K562 (cell line): ENCODE measurements at places on chromosomes 3 and 15. TPM values are rescaled to one million over a fixed set of nuclear protein-coding genes. Genes with fewer than 3 reads are reported as not detected.
A peak's percentile ranks its signal among the peaks of the same experiment; 100 is the strongest.

DNA sequence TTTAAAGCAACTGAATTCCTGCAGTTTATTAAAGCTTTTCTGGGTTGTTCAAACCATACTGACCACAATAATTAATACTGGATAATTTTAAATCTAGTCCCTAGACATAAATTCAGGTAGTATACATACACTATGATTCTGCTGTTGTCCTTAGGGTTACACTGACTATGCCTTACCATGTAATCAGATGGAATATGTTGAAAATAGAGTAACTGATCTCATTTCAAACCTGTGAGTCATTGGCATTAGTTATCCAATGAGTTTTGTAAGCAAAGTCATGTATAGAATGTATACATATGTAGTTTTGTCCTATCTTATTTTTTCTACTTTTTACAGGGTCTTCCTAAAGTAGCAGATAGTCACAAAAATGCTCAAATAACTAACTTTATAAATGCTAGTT is 517.1 kb upstream of the CCDC54 start:
- DNase-seq: no peak

DNA sequence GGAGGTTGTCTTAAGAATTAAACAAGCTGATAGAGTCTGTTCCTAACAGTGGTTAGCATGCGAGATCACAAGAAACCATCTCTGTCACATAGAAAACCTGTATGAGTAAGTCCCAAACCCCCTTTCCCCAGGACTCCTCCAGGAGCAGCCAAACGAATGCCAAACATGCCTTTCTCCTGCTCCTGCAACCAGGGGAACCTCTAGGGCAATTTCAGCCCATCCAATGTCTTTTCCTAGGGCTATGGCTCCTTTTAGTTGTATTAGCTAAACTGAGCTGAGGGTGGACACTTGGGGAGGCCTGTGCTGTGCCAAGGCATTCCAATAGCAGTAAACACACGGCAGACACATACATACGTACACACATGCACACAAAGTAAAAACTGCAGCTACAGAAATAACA is 36.5 kb upstream of the TIMP4 start:
- no peak for DNase-seq

- DNase-seq: no peak
Observed at GRCh38 chr15:74817370-74817737, 4.7 kb downstream of the LMAN1L start.

- DNase-seq: no peak
Observed at GRCh38 chr3:131218196-131218595, 163.4 kb upstream of the NUDT16 start.

DNA sequence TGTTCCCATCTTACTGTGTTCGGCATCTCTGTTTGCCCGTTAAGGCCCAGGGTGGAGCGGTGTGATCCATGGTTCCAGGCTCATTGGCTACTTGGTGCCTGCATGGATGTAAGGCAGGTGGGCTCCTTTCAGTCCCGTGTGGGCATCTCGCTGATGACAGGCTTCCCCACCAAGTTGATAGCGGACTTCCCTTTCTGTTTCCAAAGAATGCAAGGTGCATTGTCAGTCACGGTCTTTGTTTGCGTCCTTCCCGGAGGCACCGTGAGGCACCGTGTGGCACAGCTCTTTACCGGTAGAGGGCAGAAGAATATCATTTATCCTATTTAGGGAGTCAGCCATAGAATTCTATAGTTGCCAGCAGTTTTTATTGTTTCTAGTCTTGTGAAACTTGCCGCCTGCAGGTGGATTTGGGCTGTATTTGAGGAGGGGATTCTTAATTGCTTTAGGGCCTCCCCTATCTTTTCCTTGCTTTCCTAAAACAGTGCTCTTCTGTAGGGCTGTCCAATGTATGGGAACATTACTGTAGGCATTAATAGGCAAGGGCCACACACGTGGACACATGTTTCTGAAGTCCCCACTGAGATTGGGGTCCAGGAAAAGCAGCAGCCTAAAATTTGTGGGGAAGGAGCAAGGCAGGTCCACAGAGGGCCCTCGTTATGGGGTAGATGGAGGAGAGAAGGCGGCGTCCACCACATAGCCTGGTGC is 244.1 kb downstream of the SLCO3A1 start:
- DNase-seq: peak; percentile 51

DNA sequence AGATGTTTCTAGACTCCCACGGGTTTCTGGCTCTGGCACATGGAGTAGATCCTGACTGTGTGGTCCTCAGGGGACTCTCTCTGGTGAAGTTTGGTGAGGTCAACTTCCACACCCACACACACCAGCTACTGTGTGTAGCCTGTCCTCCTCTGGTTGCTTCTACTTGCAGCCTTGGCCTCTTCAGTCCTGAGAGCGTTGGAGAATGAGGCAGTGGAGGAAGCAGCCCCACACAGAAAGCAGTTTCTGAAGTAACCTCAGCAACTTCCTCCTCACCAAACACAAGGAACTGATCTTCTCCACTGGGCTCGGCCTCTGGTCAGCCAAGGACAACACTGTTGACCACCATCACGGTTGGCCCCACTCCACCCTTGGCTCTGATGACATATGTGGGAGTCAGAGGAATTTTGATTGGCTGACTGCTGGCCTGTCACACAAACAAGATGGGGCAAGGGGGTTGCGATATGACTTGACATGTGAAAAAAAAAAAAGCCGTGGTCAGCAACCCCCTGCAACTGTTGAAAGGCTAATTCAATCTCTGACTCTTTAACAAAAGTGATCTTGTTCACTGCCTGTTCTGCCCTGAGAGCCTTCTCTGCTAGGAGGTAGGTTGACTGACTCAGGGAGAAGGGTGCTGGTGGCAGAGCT is 19.6 kb downstream of the CD86 start:
- no peak for DNase-seq

- DNase-seq: no peak
Observed at GRCh38 chr3:161977063-161977462, 480.5 kb downstream of the OTOL1 start.

DNA sequence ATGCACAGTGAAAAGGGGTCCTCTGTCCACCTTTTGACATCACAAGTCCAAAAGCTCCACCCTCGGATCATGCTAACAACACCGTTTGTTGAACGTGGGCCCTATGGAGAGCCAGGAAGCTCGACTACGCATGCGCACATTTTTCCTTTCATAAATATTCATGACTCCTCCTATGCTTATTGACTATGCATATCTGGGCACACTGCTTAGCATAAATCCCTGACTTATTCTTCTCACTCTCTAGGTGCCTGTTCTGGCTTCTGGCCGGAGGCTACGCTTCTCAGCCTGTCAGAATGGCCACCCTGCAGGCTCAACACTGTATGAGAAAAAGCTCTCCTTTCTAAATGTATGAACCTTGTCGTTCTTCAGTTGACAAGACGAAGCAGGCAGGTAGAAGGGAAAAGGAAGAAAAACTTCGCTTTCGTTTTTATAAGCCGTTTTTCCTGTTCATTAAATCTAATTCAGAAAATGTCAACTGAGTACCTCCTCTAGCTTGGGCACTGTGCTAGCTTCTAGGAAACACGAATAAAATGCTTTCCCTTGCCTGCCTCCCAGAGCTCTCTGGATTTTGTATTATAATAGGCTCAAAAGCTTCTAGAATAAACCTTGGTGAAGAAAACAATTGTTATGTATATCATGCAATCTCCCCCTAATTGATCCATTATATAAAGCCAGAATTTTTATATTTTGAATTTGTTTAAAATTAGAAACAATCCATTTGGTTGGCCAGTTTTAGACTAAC is 207.7 kb downstream of the ATP10A start:
- peak; percentile 7 for DNase-seq

DNA sequence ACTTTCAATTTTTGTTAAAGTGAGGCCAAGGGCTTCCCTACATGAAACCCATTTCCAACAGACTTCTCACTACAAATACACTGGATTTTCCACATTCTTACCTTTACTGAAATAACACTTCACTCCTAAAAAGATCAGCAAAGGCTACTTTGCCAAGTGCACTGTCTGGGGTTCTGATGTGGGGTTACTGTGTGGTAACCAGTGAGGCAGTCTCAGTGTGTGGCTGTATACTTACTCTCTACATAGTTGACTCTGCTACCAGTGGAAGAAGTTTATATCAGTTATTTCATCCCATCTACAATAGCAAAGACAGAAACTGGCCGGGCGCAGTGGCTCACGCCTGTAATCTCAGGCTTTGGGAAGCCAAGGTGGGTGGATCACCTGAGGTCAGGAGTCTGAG is 5.6 kb downstream of the WDR82 start:
- DNase-seq: no peak

GRCh38 chr3:111080413-111080812 is 8.8 kb downstream of the NECTIN3 start:
- no peak for DNase-seq

- DNase-seq: peak; percentile 78
Observed at GRCh38 chr3:52029053-52029452, 27.3 kb downstream of the DUSP7 start.

GRCh38 chr15:39300451-39301153 is 280.3 kb upstream of the THBS1 start:
- no peak for DNase-seq

GRCh38 chr3:129673012-129673411 is 66.5 kb upstream of the PLXND1 start:
- DNase-seq: no peak

DNA sequence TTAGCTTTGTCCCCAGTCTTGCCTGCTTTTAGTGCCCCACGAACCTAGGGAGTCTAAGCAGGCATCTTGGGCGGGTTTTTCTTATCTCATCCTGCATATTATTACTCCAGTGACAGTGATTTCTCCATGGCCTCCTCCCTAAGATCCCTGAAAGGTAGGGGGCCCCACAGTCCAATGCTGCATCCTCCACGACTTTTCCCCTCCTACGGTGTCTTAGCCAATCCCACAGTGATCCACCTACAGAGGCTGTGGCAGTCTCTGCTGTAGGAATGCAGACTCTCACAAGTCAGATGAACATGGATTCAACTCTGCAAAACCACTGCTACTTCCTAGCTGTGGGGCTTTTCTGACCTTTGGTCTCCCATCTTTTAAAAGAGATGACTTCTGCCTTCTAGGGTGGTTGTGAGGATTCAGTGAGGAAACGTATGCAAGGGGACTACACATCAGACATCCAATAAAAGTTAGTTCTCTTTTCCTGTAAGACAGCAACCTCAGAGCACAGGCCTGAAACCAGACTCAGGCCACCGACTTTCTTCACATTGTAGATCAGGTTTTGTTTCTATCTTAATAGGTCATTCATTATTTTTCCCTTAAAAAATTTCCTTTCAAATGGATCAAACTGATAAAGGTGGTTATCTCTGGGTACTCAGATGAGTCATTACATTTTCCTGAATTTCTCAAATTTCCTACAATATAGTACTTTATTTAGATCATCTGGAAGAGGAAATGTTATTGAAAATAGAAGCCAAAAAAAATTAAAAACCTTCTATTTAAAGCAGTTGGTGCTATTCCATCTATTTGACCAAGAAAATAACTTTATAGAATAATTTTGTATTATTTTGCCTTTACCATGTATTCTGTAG is 23.2 kb downstream of the ILDR1 start:
- DNase-seq: no peak

- no peak for DNase-seq
Observed at GRCh38 chr15:49620199-49620598, 419 bp downstream of the FAM227B start.

- no peak for DNase-seq
Observed at GRCh38 chr15:39083213-39083612, 497.7 kb upstream of the THBS1 start.

DNA sequence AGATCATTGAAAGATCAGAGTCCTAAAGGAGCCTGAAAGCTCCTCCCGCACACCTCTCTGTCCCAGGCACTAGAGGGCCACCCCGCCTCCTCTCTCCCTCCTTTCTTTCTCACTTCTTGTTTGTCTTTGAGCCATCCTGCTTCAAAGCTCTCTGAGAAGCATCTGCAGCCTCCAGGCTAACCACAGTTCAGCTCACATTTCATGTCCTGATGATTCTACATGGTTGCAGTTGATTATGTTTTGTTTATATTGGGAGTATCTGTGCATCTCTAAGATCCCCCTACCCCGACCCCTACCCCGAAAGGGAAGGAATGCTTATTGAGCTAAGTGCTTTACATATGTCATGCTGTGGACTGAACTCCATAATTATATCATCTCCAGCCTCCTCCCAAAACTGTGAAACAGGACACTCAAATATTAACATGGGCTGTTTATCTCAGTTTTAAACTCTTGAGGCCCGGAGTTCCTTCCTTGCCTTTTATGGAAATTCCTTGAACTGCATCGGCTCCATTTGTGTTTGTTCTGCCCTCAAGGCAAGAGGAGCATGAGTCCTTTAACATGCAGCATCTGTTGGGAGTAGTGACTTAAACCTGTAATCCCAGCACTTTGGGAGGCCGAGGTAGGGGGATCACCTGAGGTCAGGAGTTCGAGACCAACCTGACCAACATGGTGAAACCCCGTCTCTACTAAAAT is 30.9 kb downstream of the MGLL start:
- peak; percentile 17 for DNase-seq

DNA sequence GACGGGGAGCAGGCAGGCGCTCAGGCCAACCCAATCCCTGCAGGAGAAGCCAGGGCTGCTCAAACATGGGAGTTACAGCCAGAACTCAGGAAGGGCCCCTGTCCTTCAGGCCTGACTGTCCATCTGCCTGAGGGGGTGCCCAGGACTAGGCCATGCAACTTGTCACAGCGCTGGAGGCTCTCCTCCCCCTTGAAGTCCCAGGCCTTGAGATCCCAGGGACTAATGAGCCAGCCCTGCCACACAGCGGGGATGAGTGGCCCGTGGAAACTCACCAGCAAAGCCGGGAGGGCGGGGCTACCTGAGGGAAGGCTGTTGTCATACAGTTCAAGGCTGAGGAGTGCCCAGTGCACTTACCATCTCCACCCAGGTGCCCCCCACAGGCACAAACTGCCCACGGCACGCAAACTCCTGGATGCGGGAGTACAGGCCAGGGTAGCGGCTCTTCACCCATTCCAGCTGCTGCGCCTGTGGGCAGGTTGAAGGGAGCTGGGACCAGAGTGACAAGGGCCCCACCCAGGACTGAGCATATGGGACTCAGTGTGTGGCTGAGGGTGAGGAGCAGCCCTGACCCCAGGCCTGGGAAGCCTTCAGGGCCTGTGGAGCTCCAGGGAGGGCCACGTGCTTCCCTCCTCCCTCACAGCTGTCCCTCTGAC is 6.3 kb downstream of the MAN2C1 start:
- no peak for DNase-seq

DNA sequence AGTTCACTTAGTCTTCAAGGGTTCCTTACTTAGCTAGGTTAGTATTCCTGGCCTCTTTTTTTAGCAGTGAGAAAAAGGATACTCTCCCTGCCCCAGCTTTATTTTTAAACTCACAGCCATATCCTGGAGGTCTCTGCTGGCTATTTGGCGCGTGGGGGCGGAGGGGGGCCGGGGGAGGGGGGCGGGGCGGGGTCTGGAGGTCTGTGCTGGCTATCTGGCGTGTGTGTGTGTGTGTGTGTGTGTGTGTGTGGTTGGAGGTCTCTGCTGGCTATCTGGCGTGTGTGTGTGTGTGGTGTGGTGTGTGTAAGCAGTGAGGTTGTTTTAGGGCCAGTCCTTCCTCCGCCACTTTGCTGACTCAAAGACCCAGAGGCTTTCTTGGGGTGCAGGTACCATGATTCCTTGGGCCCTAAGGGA is 579 bp upstream of the PLAAT1 start:
- no peak for DNase-seq

The CYP8B1 gene
- 0.04 and 0.13 TPM in 2 replicates for total RNA-seq

The RPL14 gene
- total RNA-seq: 4,499 and 4,649 TPM in 2 replicates

The EPHB3 gene
- 0.04 TPM in 1 of 2 replicates, not detected in the other for total RNA-seq

The CAPN3 gene
- 0.33 TPM in 1 of 2 replicates, not detected in the other for total RNA-seq

The VGLL3 gene
- 0.02 and 0.09 TPM in 2 replicates for total RNA-seq

The GOLGA8H gene
- total RNA-seq: not detected in 2 replicates
